Type B pancreatic cell (in vitro differentiated cells): ENCODE measurements at places on chromosomes 11 and 22. TPM values are rescaled to one million over a fixed set of nuclear protein-coding genes. Genes with fewer than 3 reads are reported as not detected.
A peak's percentile ranks its signal among the peaks of the same experiment; 100 is the strongest.

GRCh38 chr11:1152316-1153104 lies 5.2 kb upstream of the MUC5AC start:
- DNase-seq = peak; percentile 58

- DNase-seq = no peak
These were observed 15.9 kb downstream of the PRG3 start for GRCh38 chr11:57364851-57365660.

- no peak for DNase-seq
These were observed 331.4 kb upstream of the RAG2 start for GRCh38 chr11:36929401-36929800.

DNA sequence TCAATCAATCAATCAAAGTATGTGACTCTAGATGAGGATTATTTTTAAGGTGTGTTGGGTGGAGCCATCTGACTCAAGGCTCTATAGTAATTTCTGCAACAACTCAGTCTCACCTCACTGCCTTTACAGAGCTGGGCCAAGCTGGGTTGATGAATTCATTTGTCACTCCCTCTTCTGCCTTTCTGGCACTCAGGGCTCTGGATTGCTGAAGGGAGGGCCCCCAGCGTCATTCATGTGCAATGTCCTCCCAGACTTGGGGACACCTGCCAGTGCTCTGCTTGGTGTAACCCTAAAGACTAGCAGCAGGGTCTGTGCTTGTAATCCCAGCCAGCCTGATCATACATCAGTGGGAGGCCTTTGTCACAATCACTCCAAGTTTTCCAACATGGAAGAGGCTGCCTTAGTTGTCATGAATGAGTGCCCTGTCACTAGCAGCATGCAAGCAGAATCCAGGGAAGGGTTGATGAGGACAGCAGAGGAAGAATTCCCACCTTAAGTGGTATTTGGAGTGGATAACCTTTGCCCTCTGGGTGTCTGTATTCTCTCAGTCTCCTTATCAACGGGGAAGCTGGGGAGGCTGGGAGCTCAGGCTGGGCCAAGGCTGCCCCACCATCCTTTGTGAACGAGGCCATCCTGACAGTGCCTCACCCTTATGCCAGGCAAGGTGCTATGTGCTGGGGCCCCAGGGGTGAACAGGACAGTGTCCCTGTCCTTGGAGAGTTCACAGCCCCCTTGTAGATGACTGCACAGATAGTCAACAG lies 2.0 kb upstream of the TP53I11 start:
- no peak for DNase-seq

- no peak for DNase-seq
These were observed 16.8 kb downstream of the CUL5 start for GRCh38 chr11:108025387-108026080.

Gene BIRC3
- 2.3 and 2.8 TPM in 2 replicates for total RNA-seq

DNA sequence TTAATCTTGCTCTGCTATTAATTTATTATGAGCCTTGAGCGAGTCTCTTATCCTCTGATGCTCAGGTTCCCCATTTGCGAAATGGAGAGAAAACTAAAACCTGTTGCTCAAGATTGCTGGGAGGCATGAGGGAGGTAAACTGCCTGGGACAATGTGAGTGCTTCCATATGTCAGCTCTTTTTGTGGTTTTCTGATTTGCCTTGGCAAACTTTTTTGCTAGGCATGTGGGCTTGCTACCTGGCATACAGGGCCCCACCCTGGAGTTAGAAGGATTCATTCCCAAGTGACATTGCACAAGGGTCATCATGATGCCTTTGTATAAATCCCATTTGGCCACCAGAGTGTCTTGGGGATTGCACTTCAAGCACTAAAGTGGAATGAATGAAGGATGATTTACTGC lies 22.4 kb downstream of the TSPAN18 start:
- no peak for DNase-seq

Gene MS4A6A
- total RNA-seq = 4.2 TPM in 1 of 2 replicates, not detected in the other

Gene SAMM50
- total RNA-seq = 50.0 and 57.5 TPM in 2 replicates

DNA sequence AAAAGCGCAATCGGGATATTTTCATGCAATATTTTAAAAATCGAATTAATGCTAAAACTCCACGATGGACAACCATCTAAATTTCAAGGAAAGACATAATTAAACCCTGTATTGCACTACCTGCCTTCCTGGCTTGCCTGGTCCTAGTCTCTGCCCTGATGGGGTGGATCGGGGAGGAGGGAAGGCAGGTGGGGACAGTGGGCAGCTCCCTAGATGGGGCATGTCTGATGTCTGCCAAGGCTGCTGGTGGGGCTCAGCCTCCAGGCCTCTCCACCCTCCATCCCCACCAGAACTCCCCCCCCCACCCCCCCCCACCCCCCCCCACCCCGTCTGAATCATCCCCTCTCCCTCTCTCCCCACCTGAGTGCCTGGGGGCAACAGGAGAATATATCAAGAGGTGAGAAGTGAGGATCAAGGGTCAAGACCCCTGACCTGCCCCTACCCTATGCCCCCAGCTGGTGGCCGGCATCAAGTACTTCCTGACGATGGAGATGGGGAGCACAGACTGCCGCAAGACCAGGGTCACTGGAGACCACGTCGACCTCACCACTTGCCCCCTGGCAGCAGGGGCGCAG lies 650 bp downstream of the CST6 start:
- no peak for DNase-seq

Gene GPR137
- total RNA-seq = 43.7 and 47.9 TPM in 2 replicates
